ENCODE measurements at places on chromosomes 3 and 15. TPM values are rescaled to one million over a fixed set of nuclear protein-coding genes. Genes with fewer than 3 reads are reported as not detected.

STARD9 gene
- 2.1 TPM for total RNA-seq

RETNLB gene
- not detected for total RNA-seq

TICRR gene
- 10.9 TPM for total RNA-seq

C15orf61 gene
- total RNA-seq = 3.8 TPM

PLIN1 gene
- 0.17 TPM for total RNA-seq

SACM1L gene
- total RNA-seq = 15.5 TPM

KCNH8 gene
- not detected for total RNA-seq

A4GNT gene
- total RNA-seq = not detected

TRH gene
- total RNA-seq = not detected

ITIH4 gene
- 0.63 TPM for total RNA-seq

CPLX3 gene
- total RNA-seq = not detected

GADL1 gene
- not detected for total RNA-seq

NR1I2 gene
- not detected for total RNA-seq

GOLGA8M gene
- not detected for total RNA-seq

XYLB gene
- 4.3 TPM for total RNA-seq

CLDN18 gene
- total RNA-seq = not detected

STAC gene
- total RNA-seq = 2.3 TPM

LRRC3B gene
- total RNA-seq = not detected

TMEM108 gene
- total RNA-seq = not detected

RNU5B-1 gene
- total RNA-seq = not detected

MBNL1 gene
- 69.0 TPM for total RNA-seq

LSMEM2 gene
- not detected for total RNA-seq

DPPA2 gene
- total RNA-seq = not detected

HRG gene
- total RNA-seq = not detected

ALDH1L1 gene
- 0.76 TPM for total RNA-seq

PLOD2 gene
- 113 TPM for total RNA-seq

NTRK3 gene
- total RNA-seq = 26.3 TPM

CDC25A gene
- total RNA-seq = 9.2 TPM

HYKK gene
- 7.1 TPM for total RNA-seq

FSIP1 gene
- 0.70 TPM for total RNA-seq

CAMP gene
- total RNA-seq = not detected

RARB gene
- 10.3 TPM for total RNA-seq

CIB2 gene
- total RNA-seq = 25.7 TPM

GABPB1 gene
- total RNA-seq = 36.8 TPM

ZNF35 gene
- total RNA-seq = 7.1 TPM

CSTA gene
- 1.3 TPM for total RNA-seq

CEP152 gene
- total RNA-seq = 4.7 TPM

ARPP19 gene
- 109 TPM for total RNA-seq

AHSG gene
- 0.11 TPM for total RNA-seq

LPCAT4 gene
- total RNA-seq = 63.0 TPM

Measured in A549 treated with Mapracorat at 1 μM for 4 hours (cell line).